Tibial nerve (tissue), 4 donors: ENCODE measurements at places on chromosomes 6 and 20.

- peak; percentile 19 for DNase-seq
Observed at GRCh38 chr20:34824452-34824805, 1.0 kb downstream of the NCOA6 start.

DNA sequence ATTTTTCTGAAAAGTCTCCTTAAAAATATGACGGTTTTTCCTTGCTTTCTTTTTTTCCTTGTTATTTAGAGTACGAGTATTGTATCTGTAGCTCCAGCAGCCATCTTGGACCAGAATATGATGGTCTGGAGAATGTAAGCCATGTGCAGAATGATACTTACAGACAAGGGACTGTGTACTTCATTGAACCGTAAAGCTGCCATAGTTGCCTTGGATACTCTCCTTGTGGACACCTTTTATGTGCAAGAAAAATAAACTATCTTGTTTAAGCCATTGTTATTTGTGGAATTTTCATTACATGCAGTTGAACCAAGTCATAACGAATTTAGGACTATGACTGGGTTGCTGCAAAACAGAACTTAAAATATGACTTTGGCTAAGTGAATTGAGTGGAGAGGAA, 485.8 kb upstream of the CITED2 start:
- DNase-seq = no peak

DNA sequence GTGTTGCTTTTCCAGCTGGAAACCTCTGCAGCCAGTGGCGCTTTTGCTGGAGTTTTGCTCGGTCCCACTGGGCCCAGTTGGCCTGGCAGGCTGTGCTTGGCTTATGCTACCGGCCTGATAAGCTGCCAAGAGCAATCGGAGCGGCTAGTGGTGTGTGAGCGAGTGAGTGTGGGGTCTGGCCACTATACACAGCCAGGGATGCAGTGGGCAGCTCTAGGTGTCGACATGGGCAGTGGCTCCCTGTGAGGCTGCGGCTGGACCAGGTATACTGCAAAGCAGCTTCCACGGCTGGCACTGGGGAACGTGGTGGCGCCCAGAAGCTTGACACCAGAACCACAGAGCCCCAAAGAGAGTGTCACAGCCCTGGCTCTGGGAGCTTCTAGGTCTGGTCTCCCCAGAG, 996.5 kb downstream of the GRIK2 start:
- no peak for DNase-seq

GRCh38 chr6:43376551-43376981, 7.1 kb upstream of the ZNF318 start:
- no peak for DNase-seq

DNA sequence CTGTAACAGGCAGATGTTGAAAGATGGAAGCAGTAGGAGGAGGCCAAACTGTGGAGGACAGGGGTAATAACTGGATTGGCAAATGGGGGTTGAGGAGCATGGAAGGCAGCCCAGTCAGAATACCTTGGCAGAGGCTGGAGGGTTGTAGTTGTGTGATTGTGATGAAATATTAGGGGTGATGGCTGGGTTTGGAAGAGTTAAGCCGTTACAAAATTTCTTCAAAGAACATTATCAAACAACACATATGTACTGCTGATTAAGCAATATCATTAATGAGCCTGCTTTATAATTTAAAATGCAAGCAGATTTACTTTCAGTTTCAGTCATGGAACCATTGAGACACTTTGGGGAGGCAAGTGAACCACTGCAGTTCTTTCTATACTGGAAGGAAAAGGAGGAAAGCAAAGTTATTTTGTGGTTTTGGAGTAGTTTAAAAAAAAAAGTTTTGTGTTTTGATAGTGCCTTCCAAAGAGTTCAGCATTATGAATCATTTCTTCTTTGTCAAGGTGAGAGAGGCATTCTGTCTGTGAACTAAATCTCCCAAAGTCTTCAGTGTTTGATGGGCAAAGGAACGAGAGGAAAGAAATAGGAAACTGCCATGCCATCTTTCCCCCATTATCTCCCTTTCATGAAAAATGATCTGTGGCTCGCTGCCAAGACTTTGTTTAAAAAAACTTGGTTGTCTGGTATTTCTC, 20.7 kb downstream of the FOXO3 start:
- DNase-seq = peak; percentile 68

GRCh38 chr20:62603021-62603906, 39.0 kb upstream of the SLCO4A1 start:
- DNase-seq = no peak

GRCh38 chr6:75147512-75147911, 58.3 kb downstream of the COL12A1 start:
- no peak for DNase-seq

GRCh38 chr6:967701-968100, 274.8 kb upstream of the EXOC2 start:
- DNase-seq = no peak

DNA sequence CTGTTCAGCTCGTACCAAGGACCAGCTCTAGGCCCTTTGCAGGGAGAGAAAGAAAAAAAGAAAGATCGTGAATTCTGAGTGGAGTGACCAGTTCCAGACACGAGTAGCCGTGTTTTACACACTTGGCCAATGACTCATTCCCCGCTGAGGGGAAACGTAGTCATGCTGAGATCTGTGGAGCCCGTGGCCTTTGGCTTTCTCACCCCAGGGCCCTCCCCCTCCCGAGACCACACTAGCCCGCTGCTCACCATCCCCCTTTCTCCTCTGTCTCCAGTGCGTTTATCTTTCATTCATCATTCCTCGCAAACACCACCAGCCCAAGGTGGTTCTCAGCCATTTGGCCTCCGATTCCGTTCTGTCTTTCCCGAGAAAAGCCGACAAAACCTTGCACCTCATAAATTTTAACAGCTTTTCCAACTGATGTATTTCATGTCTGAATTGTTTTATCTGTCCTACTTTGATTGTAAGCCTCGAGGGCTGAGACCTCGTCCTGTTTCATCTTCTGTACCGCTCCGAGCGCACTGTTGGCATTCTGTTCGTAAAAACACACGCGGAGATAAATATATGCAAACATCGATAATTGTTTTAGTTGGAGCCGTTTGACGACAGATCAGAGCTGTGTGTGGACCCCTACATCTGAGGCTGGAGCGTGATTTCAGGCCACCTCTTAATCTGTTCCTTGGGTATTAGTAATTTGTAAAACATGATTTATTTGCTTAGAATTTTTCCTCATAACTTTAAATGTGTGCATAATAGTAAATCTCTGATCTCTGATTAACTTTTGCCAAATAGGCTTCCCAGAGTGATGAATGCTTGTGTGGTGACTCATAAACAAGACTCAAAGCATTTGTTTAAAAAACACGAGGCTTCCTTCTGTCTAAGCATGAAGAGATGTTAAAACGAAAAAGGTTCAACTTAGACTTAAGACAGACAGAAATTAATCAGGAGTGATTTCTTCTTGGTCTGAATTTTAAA, 336.6 kb downstream of the CDH4 start:
- DNase-seq = no peak

GRCh38 chr20:6705106-6705766, 62.2 kb upstream of the BMP2 start:
- DNase-seq = no peak

DNA sequence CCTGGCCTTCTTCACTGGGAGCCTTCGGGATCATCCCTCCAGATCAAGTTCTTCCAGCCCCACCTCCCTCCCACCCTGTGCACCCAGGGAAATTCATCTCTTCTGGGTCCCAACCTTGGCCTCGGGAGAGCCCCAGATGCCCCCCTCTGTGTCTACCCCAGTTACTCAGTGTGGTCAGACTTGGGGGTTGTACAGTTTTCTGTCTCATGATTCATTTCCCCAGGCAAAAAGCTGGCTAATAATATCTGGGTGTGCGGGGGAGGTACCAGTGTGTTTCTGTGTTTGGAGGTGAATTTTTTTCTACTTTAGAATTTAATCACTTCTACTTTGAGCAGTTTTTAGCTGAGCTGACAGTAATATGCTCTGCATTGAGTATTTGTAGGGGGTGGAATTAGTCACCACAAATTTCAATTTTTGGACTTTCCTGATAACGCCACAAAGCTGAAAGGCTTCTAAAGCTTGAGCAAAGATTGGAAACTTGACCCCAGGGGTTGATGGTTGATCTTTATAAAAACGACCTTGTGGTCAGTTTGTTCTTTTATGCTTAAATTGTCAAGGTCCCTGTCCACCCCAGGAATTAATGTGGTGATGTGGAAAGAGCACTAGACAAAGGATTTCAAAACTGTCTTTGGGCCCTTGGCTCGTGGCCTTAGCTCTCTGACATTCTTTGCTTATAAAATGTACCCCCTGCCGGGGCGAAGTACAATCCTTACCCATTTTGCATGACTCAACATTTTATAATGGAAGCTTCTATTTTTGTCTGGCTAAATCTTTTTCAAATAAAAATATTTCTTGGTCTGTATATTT, 284.7 kb upstream of the TAB2 start:
- DNase-seq = no peak

- no peak for DNase-seq
Observed at GRCh38 chr6:53258774-53259155, 90.0 kb downstream of the ELOVL5 start.

GRCh38 chr6:99873084-99873483, 120.9 kb downstream of the MCHR2 start:
- no peak for DNase-seq

DNA sequence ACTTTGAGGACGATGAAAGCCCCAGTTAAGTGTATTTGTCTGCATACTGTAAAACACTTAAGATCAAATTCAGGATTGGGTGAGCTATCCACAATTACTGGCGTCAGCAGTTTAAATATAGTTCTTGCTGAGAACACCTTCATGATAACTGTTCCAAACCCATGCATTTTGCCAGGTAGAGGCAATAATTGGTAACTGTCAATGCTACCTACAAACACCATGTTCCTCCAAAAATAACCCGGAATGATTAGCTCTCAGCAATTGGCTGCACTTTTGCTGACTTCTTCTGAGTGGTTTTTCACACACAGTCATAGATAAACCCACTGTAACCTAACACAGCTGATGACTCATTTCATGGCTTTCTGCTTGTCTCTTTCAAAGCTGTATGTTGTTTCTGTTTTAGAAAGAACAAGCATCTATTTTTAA, 1358.6 kb upstream of the GJE1 start:
- no peak for DNase-seq

DNA sequence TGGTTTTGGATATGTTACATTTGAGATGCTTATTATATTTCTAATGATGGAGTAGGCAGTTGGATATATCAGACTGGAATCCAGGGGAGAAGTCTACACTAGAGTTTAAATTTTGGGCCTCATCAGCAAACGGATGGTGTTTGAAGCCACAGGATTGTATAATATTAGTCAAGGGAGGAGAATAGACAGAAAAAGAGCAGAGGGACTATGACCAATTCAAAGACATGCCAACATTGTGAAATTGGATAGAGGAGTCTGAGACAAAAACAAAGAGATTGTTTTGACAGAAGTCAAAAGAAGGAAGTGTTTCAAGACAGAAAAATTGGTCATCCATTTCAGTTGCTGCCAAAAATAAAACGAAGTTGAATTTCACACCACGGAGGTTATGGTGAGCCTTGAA, 66.5 kb downstream of the NOX3 start:
- no peak for DNase-seq

DNA sequence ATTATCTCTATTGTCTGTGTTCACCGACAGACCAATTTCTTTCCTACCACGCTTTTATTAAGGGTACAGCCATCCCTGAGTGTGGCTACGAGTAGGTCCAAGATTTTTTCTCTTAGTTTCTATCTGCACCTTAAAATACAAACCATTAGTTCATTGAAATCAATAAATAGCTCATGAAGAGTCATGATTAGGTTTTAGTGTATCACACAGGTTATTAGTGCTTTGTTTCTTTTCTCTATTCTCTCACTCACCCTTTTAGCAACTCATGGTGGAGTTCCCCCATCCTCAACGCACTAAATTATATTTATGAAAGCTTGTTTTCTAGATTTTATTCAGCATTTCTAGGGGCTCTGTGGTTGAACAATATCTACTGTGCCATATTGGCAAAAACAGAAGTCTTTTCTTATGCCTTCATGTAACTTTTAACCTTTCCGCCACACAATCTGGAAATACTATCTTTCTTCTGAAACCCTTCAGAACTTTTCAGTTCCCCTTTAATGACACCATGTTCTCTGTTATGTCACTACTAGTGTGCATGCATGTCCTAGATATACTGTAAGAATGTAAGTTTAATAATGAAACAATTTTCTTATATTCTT, 128.2 kb upstream of the LAMA2 start:
- no peak for DNase-seq

- DNase-seq = no peak
Observed at GRCh38 chr6:124867121-124867520, 95.1 kb upstream of the RNF217 start.

- no peak for DNase-seq
Observed at GRCh38 chr6:46734867-46735719, at the start of gene PLA2G7. PLA2G7 (minus strand) TSS chr6:46735375; CDS start chr6:46722891, 12,484 bp downstream.

- DNase-seq = no peak
Observed at GRCh38 chr6:78771586-78771985, 95.8 kb upstream of the IRAK1BP1 start.

DNA sequence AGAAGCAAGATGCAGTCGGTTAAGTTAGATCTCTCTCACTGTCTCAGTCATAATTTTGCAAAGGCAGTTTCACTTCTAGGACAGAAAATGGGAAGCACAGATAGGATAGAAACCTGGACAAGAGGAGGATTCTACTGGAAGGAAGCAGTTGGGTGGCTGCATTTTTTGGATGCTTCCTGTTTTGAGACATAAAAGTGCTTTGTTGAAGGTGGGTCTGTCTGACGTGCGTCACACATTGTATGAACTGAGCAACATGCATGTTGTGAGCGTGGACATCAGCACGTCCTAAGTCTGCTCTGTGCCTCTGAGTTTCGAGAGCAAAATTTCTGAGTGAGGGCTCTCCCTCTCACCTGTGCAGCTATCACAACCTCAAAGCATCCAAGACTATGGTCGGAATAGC, 68.7 kb upstream of the SNX9 start:
- DNase-seq = no peak

- no peak for DNase-seq
Observed at GRCh38 chr20:52624281-52624680, 347.9 kb upstream of the TSHZ2 start.

DNA sequence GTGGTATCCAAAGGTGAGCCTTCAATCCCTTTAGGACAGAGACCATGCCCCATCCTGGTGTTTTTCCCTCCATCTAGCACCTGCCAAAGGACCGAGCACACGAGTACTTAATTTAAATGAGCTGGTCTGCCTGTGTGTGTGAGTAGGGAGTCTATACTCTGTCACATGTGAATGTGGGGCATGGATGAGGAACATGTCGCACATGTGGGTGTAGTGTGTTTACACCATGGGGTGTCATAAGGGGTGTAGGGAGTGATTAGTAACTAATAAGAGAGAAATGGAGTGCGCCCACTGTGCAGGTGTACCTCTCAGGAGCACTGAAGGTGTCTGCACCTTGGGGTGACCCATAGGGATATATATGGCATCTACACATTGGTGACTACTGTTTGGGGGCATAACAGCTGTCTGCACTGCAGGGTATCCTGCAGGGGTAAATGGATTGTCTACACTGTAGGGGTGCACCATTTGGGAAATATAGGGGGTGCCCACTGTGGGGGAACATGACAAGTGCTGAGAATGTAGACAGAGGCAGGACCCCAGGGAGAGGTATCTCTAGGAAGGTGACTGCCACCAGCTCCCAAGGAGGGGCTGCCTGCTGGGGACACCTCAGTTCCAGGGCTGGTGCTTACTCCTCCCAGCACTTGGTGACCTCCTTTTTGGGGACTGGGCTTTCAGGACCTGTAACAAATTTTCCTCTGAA, 53.5 kb downstream of the EBF4 start:
- no peak for DNase-seq

- no peak for DNase-seq
Observed at GRCh38 chr6:155328074-155328538, 13.8 kb upstream of the TFB1M start.
